NCI-H2081 (cell line): ENCODE measurements at places on chromosomes 3 and 15.

GRCh38 chr3:96478496-96478895 lies 335.9 kb upstream of the EPHA6 start:
- no peak for DNase-seq

GRCh38 chr15:78620527-78621421 lies at the start of gene CHRNA3:
TSS of gene CHRNA3 (minus strand) at chr15:78620996. CDS start at chr15:78620794, 202 bp downstream.
- peak; percentile 36 for DNase-seq

- peak; percentile 65 for DNase-seq
Observed at GRCh38 chr3:178712247-178712646, 176.0 kb downstream of the KCNMB2 start.

DNA sequence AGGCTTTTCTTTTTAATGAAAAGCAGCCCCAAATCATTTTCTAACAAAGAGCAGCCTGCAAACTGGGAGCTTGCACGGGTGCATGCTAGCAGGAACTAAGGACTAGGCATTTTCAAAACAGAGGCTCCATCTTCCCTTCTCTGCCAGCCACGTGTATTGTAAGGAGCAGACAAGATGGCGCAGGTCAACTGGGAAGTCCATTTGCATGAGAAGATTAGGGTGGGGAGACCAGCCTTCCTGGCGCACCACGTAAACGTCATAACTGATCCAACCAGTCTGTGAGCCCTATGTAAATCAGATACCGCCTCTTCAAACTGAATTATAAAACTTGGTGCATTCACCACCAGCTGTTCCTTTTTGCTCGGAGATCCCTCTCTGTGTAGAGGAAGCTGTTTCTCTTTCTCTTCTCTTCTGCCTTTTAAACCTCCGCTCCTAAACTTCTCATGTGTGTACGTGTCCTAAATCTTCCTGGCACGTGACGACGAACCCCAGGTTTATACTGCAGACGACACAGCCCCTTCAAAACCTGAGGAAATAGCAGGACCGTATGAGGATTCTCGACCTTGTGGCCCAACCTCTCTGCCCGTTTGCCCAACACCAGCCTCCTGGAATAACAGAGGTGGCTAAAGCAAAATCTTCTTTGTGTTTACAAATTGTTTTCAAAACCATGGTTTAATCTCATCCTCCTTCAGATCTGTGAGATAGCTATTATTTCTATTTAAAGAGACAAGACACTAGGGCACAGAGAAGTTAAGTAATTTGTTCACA lies 26.4 kb upstream of the SLC30A4 start:
- peak; percentile 16 for DNase-seq

DNA sequence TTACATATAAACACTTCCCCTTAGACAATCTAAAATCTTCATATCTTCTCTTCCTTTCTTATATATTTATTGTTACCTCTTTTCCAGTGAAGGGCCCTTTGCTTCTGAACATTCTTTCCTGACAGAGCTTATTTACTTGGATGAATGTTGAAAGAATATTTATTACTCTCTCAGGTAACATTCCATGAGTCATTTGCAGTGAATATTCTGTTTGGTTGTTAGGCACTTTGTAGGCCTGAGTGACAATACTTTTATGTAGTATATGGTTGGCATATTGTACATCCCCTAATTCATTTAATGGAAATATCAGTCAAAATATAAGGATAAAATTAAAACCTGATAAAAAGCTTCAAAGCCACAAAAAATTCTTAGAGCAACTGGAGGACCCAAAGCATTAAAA lies 260.9 kb upstream of the KCNMB2 start:
- DNase-seq, result no peak

- peak; percentile 94 for DNase-seq
Observed at GRCh38 chr15:100341750-100342560, at the start of gene ADAMTS17. TSS of gene ADAMTS17 (minus strand) at chr15:100341975. CDS start at chr15:100341899, 76 bp downstream.

DNA sequence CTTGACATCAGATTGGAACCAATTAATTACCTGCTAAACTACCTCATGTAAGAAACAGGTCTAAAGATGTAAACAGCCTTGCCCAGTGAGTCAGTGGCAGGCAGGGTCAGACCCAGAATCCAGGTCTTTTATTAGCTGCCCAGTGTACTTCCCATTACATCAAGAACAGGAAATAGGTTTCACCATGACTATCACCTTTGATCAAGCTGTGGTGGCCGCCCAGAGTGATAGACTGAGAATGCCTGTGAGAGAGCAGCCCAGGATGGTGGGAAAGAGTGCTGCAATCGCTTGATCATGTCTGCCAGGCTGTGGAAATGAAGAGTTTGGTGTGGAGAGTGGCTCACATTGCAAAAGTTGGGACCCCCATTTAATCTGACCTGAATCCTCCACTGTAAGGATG lies 61.3 kb upstream of the PIAS1 start:
- DNase-seq, result no peak

- DNase-seq, result no peak
Observed at GRCh38 chr3:185936273-185936629, 1.6 kb downstream of the TRA2B start.
